ENCODE measurements at places on chromosomes 3 and 15.

DNA sequence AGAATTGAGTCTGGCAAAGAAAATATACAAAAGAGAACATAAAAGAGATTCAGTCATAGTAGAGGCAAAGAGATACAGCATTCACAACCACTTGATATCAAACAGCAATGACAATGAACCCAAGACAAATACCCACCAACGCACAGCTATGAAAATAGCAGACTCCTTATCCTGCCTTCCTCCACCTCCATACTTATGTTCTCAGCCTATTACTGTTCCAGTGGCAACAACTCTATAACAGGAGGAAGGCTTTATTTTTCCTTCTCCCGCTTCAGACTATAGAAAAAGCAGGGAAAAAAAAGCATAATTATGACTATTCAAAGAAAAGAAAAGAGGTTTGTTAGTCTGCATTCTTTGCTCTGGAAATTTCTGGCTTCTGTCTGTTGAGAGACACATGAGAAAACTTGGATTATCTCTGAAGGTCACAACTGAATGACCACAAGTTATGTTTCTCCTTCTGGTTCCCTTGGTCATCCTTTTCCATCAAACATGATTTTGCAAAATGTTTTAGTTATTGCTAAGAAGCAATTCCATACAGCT lies 81.2 kb upstream of the PLXND1 start:
- DNase-seq: no peak

- no peak for DNase-seq
These were observed 997.8 kb upstream of the CFAP20DC start for GRCh38 chr3:60047426-60048200.

DNA sequence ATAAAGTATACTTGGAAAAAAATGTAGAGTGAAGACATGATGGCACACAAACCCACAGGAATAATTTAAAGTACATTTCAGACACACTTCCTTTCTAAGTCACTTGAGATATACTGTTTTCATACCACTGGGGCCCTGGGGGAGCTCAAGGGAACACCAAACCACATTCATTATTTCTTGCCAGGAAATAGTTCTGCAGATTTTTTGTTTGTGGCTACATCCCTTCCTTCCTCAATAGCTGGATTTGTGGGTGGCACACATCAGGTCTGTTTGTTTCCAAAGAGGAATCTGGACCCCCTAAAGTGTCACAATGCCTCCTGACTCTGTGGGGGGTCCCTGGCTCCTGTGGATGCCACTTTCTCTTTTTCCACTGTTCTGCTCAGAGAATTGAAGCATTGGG lies 153.5 kb upstream of the COL8A1 start:
- no peak for DNase-seq

GRCh38 chr3:133396906-133397305 lies 3.0 kb upstream of the BFSP2 start:
- no peak for DNase-seq

DNA sequence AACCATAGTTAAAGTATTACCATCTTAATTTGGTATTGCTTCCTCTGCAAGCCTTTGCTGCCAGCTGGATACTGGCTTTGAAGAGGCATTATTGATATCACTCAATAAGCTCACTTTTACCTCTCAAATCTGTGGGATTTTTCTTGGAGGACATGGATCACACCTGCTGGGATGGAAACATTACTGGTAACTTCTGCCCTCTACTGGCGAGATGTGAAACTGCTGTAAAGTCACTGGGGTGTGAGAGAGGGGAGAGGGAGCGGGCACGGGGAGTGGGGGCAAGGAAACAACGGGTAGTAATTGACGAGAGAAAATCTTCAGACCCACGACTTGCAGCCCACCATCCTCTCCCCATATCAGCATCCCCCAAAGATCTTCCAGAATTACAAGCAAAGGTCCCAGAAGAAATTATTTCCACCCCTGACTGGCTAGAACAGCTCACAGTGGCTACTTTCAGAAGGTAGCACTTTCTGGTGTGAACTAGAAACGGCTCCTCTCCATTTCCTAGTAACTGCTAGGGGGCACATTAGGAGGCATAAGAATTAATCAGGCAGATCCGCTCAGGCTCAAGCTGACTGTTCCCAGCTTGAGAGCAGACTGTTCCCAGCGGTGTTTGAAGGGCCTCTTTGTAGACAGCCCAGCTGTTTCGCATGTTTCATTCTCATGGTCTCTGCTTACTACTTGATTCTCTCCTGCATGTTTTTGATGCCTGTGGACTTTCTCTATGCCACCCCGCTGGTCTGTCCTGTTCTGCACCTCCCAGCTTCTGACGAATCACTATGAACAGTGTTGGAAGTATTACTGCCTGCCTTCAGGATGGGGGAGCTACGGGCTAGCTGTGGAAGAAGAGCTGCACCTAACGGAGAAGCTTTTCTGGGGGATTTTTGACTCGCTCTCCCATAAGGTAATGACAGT lies 230.4 kb upstream of the CHRM5 start:
- no peak for DNase-seq

GRCh38 chr3:70519913-70520659 lies 207.6 kb upstream of the MDFIC2 start:
- DNase-seq: no peak

GRCh38 chr15:34348735-34349300 lies 5.7 kb downstream of the NUTM1 start:
- DNase-seq: no peak

- no peak for DNase-seq
These were observed 3.9 kb downstream of the CYP1A2 start for GRCh38 chr15:74752531-74752930.

- no peak for DNase-seq
These were observed 73.5 kb downstream of the PPM1L start for GRCh38 chr3:160829486-160830009.

DNA sequence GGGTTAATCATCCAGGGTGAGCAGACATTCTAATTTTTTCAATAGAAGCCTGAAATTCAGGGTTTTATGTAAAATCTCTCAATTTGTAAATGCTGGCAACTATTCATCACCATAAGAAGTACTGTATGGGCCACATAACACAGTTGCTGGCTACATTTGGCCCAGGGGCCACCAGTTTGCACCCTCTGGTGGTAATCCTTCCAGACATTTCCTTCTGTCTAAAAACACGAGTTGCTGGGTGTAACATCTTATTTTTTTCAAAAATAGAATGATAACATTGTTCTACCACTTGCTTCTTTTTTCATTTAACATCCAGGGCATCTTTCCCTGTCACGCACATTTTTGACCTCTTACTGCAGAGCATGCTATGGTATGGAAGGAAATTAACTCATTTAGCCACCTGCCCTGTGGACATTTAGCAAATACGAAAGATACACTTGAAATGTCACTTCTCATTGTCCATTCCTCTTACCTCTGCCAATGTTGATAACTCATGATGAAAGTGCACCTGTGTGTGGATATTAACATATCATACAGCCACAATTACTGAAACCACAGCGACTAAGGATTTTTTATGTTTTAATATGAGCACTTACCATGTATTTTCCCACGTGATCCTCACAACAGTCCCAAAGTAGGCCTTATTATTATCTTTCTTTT lies 117.5 kb upstream of the ARHGEF3 start:
- DNase-seq: no peak

DNA sequence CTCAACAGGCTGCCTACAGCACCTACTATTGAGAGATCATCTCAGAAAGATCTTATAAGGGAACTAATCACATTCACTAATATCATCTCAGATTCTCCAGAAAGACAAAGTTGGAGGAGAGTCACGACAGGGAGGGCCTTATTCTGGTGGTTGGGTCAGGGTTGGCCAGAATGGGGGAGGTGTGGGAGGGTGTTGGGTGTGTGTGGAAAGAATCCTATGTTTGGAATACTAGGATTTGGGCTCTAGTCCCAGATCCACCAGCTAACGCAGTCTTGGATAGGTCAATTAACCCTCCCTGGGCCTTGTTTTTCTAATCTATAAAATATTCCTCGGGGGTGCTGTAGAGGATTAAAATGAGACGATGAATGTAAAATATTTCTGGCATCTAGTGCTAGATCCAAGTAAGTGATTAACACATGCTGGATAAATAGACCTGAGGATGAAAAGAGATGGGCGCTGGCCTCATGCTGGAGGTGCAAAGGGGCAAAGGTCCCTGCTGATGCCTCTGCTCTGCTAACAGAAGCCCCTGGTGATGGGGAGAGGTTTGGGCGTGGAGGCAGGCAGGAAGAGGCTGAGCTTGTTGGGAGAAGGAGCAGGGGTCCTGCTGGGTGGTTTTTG lies 67.6 kb upstream of the ETV5 start:
- DNase-seq: no peak

- DNase-seq: no peak
These were observed 159.8 kb downstream of the ALCAM start for GRCh38 chr3:105526360-105527111.

- no peak for DNase-seq
These were observed 18.7 kb upstream of the HDAC11 start for GRCh38 chr3:13461169-13462124.
